T-helper 17 cell (primary cell): ENCODE measurements at places on chromosomes 3 and 15.

GRCh38 chr3:38986901-38987300 lies 64.8 kb downstream of the SCN11A start:
- no peak for DNase-seq

- no peak for DNase-seq
These were observed 21.1 kb upstream of the CMTM8 start for GRCh38 chr3:32217339-32217738.

- no peak for DNase-seq
These were observed 50.6 kb downstream of the SV2B start for GRCh38 chr15:91150502-91151160.

DNA sequence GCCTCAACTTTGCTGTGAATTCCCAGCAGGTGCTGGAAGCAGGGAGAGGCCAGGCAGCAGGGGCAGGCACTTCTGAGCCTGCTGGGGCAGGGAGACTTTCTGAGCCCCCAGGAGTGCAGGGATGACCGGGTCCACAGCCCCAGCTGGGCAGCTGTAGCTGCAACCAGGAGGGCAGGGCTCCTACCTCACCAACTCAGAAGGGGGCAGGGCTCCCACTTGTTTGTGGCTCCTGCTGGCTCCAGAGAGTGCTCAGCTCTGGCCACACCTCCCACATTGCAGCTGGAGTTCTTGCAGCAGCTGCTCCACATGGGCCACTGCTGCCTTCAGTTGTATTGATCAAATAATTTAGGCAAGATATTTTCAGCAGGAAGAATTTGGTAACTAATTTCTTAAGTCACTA lies 812.3 kb downstream of the NSUN3 start:
- no peak for DNase-seq

GRCh38 chr15:86295511-86295910 lies 215.8 kb downstream of the AGBL1 start:
- DNase-seq = no peak

- DNase-seq = no peak
These were observed 89.9 kb upstream of the MITF start for GRCh38 chr3:69649120-69650065.

- DNase-seq = no peak
These were observed 35.7 kb downstream of the SACM1L start for GRCh38 chr3:45724911-45725310.

- DNase-seq = no peak
These were observed 10.5 kb upstream of the CRBN start for GRCh38 chr3:3189961-3190360.

- no peak for DNase-seq
These were observed 109.0 kb upstream of the NEDD4 start for GRCh38 chr15:56102441-56102840.

GRCh38 chr3:16741103-16741758 lies 136.0 kb upstream of the DAZL start:
- no peak for DNase-seq

DNA sequence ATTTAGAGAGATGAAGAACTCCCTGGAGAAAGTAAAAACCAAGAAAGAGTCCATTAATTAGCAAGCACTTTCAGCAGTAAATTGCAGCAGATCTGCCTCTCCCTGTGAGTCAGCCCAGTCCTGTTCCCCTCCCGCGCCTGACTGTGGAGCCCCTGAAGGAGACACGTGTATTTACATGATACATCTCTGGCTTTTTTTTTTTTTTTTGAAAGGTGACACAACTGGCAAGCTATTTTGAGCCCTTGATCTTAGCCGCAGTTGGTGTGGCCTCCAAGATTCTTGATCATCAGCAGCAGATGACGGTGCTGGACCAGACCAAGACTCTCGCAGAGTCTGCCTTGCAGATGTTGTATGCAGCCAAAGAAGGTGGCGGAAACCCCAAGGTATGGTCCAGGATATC lies 271.8 kb upstream of the TPM1 start:
- DNase-seq = no peak

GRCh38 chr3:51932471-51933370 lies 9.0 kb downstream of the RRP9 start:
- no peak for DNase-seq

DNA sequence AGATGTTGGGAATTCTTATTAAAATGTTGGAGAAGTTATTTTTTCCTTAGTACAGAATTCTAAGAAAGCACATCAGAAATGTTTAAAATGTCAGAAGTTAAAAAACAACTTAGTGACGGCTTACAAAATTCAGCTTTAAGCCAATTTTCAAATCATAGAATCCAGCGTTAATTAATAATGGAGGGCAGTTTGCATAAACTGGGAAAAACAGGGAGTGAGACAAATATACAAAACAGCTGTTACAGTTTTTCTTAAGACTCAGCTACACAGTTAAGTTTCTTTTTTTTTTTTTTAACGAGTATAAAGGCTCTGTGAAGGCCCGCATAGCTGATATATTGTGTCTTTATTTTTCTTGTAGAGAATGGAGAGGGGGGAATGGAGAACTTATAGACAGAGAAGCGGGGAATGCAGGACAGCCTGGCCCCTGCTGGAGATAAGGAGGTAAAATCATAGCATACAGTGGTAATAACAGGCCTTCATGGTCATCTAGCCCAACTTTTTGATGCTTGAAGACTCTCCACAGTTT lies 164.4 kb downstream of the BBX start:
- no peak for DNase-seq

DNA sequence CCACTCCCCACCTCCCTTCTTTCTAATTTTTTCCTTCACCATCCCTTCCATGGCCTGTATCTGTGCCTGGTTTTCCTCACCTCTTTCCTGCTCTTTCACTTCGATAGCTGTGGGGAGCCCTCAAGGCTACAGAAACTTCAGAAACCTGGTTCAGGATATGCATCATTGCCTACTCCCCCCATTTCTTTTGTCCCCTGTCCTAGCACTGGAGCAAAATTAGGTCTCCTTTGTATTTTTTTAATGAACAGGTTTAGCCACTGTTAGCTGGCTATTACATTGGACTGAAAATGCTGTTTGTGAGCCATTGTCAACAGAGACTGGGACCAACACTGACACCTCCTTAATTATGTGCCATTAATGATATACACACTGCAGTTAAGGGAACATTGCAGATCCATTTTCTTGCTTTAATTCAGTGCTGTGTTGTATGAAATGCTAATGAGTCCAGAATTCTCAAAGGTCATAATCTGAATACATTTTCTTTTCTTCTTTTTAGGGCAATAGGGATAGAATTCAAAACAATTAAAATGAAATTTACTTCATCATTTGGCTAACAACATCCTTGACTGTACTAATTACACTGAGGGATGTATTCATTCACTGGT lies 138.6 kb downstream of the PDCD6IP start:
- no peak for DNase-seq

DNA sequence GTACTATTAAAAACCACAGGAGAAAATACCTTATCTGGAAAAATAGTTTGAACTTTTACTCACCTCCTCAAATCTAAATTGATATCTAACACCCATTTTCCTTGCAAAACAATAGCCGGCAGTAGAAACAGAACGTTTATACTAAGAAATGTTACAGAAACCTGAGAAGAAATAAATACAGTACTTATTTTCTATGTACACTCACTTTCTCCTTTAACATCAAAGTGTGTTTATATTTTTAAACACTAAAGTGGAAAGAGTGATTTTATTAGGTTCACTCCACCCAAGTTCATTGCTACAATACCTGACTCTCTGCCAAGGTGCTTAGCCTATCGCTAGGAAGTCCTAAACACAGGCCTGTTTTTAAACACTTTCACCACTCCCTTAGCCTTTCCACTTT lies 87.8 kb upstream of the TJP1 start:
- no peak for DNase-seq

- DNase-seq = no peak
These were observed 79.3 kb upstream of the ALDH1L1 start for GRCh38 chr3:126259411-126260391.

GRCh38 chr3:100106094-100106493 lies 8.2 kb downstream of the FILIP1L start:
- DNase-seq = no peak

DNA sequence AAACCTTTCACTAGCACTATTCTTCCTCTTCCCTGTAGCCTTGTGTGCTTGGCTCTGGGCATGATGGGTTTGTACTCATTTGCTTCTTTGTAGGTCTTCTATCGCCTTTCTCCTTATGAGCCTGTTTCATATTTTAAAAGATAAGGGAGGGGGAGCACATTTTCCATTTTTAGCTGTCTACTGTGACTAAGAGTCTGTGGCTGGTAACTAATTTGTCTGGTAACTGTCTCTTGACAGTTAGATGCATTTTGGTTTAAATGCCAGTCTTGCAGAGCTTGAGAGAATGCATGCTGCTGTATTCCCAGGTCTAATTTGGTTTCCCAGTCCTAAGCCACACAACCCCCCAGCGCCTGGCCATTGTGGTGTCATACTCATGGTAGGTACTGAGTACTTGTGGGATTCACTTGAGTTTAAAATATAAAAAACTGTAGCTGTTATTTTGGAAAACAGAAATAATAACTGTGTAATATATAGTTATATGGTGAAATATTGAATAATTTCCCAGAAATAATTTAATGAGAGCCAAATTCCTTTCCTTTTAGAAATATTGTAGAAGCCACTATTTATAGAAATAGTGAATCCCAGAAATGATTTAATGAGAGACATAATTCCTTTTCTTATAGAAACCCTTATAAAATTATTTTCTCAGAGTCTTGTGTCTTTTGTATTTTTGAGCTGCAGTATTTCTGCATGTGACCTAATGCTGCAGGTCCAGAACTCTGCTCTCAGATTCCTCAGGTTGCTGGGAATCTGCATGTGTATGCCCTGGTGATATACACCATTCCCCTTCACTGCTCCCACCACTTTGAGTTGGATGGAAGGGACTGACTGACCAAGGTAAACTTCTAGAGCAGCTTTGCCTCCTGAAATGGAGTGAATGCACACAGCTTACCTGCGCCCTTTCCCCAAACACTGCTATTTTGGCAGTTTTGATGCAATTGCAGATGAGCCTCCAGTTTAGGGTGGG lies 13.9 kb upstream of the GPR171 start:
- no peak for DNase-seq

DNA sequence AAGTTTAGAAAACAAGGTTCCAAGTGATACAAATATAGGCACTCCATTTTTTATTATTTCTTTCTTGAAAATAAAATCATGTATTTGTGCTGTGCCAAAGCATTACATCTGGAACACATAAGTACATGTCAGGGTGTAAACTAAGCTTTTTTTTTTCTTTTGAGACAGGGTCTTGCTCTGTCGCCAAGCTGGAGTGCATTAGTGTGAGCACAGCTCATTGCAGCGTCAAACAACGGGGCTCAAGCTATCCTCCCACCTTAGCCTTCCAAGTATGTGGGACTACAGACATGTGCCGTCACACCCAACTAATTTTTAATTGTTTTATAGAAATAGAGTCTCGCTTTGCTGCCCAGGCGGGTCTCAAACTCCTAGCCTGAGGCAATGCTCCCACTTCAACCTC lies 9.0 kb downstream of the SPATA12 start:
- no peak for DNase-seq

GRCh38 chr3:87691109-87691508 lies 367.7 kb downstream of the CGGBP1 start:
- DNase-seq = no peak

DNA sequence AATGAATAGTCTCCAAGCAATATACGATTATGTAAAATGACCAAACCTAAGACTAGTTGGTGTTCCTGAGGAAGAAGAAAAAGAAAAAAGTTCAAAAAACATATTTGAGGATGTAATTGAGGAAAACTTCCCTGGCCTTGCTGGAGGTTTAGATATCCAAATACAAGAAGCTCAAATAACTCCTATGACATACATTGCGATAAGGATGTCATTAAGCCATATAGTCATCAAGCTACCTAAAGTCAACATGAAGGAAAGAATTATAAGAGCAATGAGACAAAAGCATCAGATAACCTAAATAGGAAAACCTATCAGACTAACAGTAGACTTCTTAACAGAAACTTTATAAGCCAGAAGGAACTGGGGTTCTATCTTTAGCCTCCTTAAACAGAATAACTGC lies 231.1 kb downstream of the TUSC7 start:
- no peak for DNase-seq

DNA sequence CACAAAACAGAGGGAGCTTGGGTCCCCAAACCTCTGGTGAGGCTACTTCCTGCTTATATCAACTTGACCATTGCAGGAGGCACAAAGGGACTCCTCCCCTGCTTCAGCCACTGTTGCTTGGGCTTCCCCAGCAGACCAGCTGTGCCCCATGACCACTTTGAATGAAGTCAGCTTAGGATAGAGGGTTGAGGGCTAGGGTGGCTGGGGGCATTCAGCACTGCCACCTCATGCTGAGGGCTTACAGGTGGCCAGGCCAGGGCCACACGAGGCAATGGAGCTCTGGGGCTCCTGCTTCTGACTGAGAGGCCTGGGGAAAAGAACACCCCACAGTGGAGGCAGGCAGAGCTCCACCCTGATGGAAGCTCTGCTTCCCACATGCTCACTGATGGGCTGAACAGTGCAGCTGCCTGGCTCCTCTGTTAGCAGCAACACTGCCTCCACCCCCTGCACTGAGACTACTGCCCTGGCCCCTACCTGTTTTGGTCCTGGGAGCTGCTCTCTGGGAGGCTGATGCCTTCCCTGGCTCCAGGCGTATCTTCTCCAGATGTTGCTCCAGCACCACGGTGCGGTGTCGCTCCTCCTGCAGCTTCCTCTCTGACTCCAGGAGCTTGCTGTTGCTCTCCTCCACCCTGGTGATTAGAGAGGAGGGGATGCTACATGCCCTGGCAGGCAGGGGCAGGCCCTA lies 10.2 kb upstream of the HHATL start:
- DNase-seq = no peak

DNA sequence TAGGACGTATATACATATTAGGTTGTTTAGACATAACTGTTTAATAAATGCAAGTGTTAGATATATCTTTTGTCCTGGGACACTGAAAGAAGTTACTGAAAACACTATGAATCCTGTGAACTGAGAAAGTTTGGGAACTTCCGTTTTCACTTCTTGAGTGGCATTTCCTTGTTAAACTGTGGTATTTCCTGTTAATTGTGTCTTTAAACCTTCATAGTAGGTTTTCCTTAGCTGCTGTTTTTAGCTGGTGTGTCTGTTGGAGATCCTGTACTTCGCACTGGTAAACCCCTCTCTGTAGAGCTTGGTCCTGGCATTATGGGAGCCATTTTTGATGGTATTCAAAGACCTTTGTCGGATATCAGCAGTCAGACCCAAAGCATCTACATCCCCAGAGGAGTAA lies 37.1 kb downstream of the ATP6V1A start:
- DNase-seq = no peak

GRCh38 chr15:80450811-80451321 lies 46.7 kb downstream of the ARNT2 start:
- DNase-seq = no peak

- no peak for DNase-seq
These were observed 104.6 kb downstream of the LRIG1 start for GRCh38 chr3:66396161-66396760.

DNA sequence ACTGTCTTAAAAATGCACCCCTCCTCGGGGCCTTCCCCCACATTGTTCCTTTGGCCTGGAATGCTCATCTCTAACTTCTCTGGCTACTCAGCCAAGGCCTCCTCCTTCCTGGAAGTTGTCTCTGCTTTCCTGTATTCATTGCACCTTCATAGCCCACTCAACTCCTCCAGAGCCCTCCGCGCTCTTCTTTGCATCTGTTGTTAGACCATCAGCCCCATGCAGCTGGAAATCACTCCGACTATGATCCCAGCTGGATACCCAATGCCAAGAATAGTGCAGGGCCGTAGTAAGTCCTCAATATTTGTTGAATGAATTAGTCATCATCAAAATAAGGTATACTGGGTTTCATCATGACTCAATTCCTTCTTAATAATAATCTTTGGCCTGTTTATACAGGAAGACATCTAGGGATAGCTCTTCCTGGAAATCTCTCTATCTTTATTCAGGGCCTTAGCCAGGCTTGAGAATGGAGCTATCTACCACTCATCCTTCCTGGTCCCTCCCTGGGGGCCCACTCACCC lies 112.7 kb downstream of the SYNPR start:
- DNase-seq = no peak
